ENCODE measurements at places on chromosomes 11 and 22.

GRCh38 chr11:12854829-12855228 lies 154.3 kb upstream of the RASSF10 start:
- no peak for DNase-seq

GRCh38 chr11:33861386-33861785 lies 30.5 kb downstream of the LMO2 start:
- no peak for DNase-seq

GRCh38 chr22:36641902-36642640 lies 61.5 kb downstream of the CACNG2 start:
- no peak for DNase-seq

DNA sequence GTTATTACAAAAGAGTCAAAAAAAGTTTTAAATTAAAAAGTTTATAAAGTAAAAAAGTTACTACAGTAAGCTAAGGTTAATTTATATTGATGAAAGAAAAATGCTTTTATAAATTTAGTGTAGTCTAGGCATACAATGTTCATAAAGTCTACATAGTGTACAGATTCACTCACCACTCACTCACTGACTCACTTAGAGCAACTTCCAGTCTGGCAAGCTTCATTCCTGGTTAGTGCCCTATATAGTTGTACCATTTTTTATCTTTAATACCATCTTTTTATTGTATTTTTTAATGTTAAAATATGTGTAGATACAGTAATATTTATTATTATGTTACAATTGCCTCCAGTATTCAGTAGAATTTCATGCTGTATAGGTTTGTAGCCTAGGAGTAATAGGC lies 2.6 kb upstream of the MMP10 start:
- no peak for DNase-seq

- DNase-seq = no peak
Observed at GRCh38 chr11:34245041-34245440, 112.8 kb downstream of the ABTB2 start.

DNA sequence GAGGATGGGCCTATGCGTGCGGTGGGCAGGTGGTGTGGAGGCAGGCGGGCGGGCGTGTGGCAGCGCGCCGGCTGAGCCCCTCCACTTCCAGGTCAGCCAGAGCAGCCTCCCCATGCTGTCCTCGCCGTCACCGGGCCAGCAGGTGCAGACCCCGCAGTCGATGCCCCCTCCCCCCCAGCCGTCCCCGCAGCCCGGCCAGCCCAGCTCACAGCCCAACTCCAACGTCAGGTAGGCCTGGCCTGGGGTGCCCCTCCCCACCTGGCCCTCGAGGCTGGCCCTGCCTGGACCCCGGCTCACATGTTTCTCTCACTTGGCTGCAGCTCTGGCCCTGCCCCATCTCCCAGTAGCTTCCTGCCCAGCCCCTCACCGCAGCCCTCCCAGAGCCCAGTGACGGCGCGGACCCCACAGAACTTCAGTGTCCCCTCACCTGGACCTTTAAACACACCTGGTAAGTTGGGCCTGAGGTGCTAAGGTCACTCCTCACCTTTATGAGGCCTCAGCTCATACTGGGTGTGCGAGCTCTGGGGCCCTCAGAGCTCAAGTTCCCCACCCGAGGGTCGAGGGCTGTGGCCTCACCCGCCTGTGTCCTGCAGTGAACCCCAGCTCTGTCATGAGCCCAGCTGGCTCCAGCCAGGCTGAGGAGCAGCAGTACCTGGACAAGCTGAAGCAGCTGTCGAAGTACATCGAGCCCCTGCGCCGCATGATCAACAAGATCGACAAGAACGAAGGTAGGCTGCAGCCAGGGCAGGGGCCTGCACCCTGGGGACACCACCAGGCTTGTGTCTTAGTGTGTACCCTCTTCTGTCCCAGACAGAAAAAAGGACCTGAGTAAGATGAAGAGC lies 75.3 kb downstream of the MED15 start:
- DNase-seq = no peak

DNA sequence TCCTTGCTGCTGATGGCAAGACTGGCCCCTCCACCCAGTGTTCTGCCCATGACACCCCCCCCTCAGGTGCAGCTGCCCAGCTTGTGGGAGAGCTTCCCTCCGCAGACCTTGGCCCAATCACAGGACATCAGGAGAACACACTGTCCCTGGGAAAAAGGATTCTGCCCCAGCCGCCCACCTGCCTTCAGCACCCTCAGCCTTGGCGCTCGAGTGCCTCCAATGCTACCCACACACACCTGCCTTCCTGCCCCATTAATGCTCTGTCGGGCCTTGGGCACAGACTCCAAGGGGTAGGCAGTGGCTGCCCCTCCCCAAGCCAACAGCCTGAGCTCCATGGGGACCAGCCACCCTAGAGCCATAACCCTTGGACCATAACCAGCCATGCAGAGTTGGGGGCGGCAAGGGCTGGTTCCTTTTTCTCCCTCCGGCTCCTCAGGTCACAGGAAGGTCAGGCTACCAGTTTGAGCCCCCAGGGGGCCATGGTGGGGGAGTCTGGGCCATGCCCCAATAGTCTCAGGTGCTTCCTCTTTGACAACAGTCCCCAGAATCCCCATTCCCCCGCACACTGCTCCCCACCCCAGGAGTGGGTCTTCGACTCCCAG lies 1.3 kb upstream of the ZNF70 start:
- DNase-seq = no peak

DNA sequence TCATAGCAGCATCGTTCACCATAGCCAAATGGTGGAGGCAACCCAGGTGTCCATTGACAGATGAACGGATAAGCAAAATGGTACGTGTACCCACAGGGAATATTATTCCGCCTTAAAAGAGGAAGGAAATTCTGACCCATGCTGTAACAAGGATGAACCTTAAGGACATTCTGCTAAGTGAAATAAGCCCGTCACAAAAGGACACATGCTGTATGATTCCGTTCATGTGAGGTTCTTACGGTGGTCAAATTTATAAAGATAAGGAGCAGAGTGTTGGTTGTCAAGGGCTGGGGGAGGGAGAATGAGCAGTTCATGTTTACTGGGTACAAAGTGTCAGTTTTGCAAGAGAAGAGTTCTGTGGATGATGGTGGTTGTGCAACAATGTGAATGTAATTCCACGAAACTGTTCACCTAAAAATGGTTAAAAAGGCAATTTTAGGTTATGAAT lies 26.3 kb downstream of the APOL1 start:
- DNase-seq = no peak

- no peak for DNase-seq
Observed at GRCh38 chr11:59778122-59778521, 22.9 kb downstream of the STX3 start.

- DNase-seq = no peak
Observed at GRCh38 chr11:88480223-88480622, 142.7 kb upstream of the CTSC start.

DNA sequence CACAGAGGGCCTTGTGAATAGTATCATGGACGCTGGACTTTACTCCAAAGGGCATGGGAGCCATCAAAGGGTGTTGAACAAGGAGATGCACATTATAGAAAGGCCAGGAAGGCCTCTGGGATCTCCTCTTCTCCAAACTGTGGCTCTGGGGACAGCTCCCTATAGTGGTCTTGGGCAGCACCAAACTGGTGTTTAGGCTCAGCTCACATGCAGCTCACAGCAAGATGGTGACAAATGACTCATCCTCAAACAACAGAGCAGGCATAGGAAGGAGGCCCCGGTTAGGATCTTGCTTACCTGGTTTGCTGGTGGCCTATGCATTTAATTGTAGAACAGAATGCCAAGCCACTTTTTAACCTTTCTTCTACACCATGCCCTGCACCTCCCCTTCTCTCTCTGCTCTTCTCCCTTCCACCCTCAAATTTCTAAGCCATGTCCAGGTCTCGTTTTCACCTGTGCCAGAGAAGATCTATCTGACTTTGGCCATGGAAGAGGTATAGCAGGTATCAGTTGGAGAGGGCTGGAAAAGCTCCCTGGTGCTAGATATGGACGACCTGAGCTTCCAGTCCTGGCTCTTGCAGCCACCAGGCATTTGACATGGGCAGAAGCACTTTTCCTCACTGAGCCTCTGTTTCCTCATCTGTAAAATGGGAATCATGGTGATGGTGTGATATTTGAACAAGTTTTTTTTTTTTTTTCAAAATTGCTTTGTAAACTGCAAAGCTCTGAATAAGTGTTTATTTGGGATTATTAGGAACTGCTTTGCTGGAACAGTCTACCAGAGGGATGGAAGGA lies 14.4 kb upstream of the EHF start:
- DNase-seq = no peak

DNA sequence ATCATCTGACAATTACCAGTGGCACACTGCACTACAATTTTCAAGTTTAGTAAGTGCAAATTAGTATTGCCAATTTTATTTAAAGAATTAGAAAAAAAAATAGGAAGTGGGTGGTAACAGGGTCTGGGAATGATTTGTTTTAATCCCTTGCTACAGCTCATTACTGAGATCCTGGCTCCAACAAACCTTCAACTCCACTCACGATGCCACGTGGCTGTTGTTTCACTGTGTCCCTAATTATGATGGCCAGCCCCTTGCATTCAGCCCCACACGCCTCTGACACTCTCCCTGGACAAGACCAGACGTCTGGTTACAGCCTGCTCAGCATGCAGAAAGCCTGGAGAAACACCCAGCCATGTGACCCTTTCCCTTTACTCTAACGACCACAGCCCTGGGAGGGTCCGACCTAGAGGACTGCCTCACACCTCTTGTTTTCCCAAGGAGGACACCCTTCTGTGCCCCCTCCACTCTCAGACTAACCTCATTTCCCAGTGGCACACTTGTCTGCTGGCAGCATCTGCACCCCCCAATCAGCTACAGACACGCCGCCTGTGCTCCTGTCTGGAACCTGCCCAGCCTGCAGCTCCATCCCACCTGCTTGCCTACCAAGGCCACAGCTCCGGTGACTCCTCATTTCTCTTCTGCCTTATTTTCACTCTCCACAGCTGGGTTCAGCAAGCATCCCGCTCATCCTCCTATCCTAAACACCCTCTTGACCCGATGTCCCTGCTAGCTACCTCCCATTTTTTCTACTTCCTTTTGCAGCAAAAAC lies 18.5 kb upstream of the SLC25A1 start:
- DNase-seq = no peak

DNA sequence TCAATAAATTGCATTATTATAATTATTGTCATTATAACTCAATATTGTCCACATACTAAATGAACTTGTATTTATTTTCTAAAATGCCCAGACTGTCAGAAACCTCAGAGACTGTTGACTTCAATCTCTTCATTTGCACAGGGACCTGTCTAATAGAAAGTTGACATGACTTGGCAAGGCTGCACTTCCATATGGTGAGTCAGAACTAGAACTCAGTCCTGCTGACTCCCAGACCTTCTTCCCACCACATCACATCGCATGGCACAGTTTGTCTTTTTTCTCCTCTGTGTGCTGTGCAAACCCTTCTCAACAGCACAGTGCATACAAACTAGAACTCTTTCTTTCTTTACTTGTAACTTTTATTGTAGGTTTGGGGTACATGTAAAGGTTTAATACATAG lies 215.1 kb upstream of the BLID start:
- DNase-seq = no peak

DNA sequence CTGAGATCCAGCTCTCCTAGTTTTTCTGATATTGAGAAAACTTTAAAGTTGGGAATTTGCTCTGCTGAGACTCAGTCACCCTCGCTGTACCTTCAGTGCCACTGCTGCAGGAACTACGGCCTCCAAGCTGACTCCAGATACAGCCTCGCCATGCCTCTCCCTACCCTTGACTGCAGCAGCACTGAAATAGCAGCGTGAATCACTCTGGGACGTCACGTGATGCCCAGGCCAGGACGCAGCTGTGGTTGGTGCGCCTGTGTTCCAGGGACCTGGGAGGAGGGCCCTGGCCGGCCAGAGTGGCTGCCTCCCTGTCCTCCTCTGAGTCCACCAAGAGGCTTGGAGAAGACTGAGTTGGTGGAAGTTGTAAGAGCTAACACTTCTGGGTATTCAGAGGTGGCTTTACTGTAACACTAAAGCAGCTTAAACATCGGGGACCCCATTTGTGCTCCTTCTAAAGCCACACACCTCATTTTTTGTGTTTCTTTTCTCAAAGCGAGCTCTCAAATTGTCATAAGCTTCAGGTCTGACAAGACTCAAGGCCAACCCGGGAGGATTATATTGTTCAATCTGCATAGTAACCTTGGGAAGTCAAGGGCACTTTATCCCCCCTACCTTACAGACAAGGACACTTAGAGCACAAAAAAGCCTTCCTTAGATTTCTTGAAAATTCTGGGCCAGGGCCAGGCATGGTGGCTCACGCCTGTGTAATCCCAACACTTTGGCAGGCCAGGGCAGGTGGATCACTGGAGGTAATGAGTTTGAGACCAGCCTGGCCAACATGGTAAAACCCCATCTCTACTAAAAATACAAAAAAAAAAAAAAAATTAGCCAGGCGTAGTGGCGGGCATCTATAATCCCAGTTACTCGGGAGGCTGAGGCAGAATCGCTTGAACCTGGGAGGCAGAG lies 4.2 kb upstream of the STIP1 start:
- DNase-seq = peak; percentile 41

DNA sequence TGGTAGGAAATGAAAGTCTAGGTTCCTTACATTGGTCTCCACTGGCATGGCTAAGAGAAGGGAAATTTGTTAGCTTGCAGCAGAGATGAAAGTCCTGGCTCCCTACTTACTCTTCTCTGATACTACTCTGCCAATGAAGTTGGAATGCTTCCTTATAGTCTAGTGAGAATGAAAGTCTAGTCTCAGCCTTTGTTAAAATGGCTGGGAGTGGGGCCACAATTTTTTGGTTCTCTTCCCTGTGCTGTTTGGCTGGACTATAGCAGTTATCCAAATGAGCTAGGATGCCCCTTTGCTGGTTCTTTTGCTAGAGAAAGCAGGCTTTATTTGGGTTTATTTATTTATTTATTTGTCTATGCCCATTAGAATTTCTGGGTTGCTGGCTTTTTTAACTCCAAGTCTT lies 414.3 kb downstream of the AASDHPPT start:
- DNase-seq = no peak

DNA sequence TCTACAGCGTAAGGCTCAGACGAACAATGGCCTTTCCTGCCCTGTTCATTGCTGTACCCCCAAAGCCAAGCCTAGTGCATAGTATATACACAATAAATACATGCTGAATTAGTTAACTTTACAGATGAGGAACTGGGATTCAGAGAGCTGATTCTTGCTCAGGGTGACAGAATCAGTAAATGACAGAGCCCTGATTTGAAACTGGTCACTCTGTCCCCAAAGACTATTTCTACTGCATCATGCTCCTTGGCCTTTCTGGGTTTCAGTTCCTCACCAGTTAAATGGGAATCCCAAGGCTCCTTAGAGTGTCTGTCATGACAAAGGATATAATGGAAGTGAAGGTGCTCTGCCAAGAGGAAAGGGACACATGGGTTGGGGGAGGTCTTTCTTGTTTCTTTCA lies 50.5 kb upstream of the TSKU start:
- DNase-seq = no peak

GRCh38 chr11:109026891-109027489 lies 362.1 kb downstream of the DDX10 start:
- DNase-seq = no peak

- no peak for DNase-seq
Observed at GRCh38 chr11:125072961-125073590, 10.0 kb downstream of the SLC37A2 start.
